ENCODE measurements at places on chromosomes 6 and 20.

GRCh38 chr6:63637865-63638445 lies 2.4 kb downstream of the PHF3 start:
- peak overlapping the region; percentile 93 for H3K4me3 ChIP-seq
- DNase-seq, result no peak
- H3K4me1 ChIP-seq, result peaks cover 13% of the 10 kb centered on the region
- H3K27me3 ChIP-seq, result no peaks in the 10 kb centered on the region
- no peak overlapping the region for H3K27ac ChIP-seq

- DNase-seq, result no peak
- H3K4me3 ChIP-seq, result no peak overlapping the region
- H3K27me3 ChIP-seq, result peaks cover 65% of the 10 kb centered on the region
- no peaks in the 10 kb centered on the region for H3K36me3 ChIP-seq
- no peak overlapping the region for H3K27ac ChIP-seq
These were observed 867 bp downstream of the EBF4 start for GRCh38 chr20:2693286-2694007.

- H3K27ac ChIP-seq, result peak overlapping the region; percentile 81
- H3K4me1 ChIP-seq, result peaks cover 48% of the 10 kb centered on the region
- H3K36me3 ChIP-seq, result no peaks in the 10 kb centered on the region
- H3K4me3 ChIP-seq, result no peak overlapping the region
- no peak for DNase-seq
These were observed 26.1 kb upstream of the PYGB start for GRCh38 chr20:25221592-25222460.

DNA sequence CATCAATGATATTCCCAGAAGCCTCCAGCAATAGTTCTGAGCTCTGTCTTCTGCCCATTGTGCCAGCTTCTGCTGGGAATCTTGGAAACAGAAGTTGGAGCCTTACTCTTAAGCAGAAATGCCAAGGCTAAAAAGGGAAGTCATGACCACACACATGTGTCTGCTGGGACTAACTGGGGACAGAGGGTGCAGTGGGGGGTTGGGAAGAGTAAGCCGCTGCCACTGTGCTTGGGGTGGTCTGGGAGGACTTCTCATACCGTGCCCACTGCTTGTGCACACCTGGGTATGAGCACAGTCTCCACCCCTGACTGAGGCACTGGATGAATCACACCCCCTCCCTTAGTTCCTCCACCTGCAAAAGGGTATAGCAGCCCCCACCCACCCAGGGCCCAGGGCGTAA lies 90.7 kb downstream of the CDC5L start:
- peaks cover 57% of the 10 kb centered on the region for H3K27me3 ChIP-seq
- H3K27ac ChIP-seq, result no peak overlapping the region
- H3K4me1 ChIP-seq, result peaks cover 20% of the 10 kb centered on the region
- H3K4me3 ChIP-seq, result no peak overlapping the region

DNA sequence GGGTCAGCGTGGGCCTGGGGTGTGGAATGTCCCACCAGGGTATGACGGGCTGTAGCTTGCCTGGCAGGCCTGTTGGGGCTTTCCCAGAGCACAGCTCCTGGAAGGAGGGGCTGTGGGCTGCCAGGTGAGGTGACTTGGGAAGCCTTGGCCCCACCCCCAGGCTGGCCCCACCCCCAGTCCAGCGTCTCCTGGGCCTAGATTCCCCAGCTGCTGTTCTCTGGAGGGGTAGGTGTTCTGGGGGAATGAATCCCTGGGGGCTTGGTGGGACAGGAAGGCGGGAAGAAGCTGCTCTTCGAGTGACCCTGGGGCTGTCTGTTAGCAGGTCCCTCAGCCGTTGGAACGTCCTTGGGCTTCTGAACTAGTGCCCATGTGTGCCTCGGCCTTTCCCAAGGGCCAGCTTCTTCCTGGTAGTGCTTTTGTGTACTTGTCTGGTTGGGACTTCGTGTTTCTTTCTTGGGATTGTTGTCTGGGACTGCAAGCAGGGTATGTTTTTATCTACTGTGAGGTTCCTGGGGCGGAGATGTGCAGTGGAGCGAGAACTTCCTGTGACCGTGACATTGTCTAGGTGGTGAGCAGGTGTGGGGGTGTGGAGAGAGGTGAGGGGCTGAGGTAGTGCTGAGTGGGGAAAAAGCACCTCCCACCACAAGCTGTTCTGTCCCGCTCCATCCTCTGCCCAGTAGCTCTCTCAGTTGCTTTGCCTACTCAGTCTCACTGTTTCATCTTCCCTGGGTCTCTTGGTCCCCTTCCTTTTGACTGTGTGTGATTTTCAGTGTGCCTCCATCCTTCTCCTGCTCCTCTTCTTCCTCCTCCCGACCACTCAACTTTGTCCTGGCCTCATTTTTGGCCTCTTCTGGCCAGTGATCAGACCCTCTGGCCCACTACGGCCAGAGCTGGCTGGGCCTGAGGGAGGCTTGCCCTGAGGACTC lies 1.3 kb upstream of the DDR1 start:
- H3K36me3 ChIP-seq, result no peaks in the 10 kb centered on the region
- no peaks in the 10 kb centered on the region for H3K27me3 ChIP-seq
- peak overlapping the region; percentile 70 for H3K27ac ChIP-seq

GRCh38 chr6:159151266-159151855 lies 17.8 kb upstream of the FNDC1 start:
- no peaks in the 10 kb centered on the region for H3K4me1 ChIP-seq
- H3K27ac ChIP-seq, result no peak overlapping the region
- DNase-seq, result peak; percentile 80
- H3K27me3 ChIP-seq, result peaks cover 22% of the 10 kb centered on the region

GRCh38 chr20:57013741-57014140 lies 252.7 kb downstream of the BMP7 start:
- H3K36me3 ChIP-seq, result no peaks in the 10 kb centered on the region
- no peak overlapping the region for H3K4me3 ChIP-seq
- peak; percentile 15 for DNase-seq
- H3K4me1 ChIP-seq, result no peaks in the 10 kb centered on the region

All from K562 (cell line).